ENCODE measurements at places on chromosomes 2 and 18.

DNA sequence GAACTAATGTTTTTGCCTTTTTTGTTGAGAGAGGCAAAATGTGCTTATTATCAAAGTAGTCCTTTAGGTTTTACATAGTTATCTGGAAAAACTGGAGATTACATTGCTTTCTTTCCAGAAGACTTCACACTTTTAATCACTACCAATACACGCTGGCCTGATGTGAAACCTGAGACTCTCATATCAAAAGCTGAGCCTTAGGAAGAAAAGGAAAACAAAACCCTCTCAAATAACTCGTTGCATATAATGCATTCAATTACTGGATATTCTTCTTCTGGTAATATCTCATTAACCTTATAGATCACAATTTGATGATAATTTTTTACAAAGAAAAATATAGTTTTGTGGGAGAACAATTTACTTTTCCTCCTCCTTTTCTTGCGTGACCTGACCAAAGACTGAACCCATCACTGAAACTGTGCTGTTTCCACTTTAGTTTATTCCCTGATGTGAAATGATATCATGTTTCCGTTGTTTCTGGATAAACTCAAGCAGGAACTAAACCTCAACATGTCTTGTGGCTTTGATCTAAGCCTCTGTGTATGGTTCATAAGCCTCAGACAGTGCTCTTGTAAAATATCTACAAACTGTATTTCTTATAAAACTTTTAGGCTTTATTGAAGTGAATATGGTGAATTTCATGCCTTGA, 332.4 kb downstream of the GULP1 start:
- DNase-seq: no peak

GRCh38 chr2:64114063-64114911, 29.9 kb downstream of the PELI1 start:
- no peak for DNase-seq

GRCh38 chr2:167681234-167682015, 566.0 kb downstream of the STK39 start:
- no peak for DNase-seq

- DNase-seq: no peak
Observed at GRCh38 chr2:74252862-74253261, 54.4 kb downstream of the MTHFD2 start.

DNA sequence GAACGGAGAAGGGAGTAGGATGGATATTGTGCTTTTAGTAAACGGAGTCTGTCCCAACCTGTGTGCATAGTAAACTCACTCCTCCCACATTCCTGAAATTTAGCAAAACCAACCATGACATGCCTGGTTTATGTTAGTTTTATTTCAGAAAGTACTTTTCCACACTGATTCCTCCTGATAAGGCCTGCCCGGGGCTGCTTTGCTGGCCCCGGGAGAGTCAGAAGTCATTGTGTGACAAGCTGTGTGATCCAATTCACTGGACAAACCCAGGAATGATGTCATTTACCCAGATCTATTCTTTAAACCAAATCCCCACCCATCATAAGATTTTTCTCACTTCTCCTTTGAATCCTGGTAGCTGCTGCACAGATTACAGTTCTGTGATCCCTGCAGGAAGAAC, 109.0 kb downstream of the SETBP1 start:
- DNase-seq: no peak

- DNase-seq: no peak
Observed at GRCh38 chr2:65622951-65623535, 190.6 kb upstream of the SPRED2 start.

DNA sequence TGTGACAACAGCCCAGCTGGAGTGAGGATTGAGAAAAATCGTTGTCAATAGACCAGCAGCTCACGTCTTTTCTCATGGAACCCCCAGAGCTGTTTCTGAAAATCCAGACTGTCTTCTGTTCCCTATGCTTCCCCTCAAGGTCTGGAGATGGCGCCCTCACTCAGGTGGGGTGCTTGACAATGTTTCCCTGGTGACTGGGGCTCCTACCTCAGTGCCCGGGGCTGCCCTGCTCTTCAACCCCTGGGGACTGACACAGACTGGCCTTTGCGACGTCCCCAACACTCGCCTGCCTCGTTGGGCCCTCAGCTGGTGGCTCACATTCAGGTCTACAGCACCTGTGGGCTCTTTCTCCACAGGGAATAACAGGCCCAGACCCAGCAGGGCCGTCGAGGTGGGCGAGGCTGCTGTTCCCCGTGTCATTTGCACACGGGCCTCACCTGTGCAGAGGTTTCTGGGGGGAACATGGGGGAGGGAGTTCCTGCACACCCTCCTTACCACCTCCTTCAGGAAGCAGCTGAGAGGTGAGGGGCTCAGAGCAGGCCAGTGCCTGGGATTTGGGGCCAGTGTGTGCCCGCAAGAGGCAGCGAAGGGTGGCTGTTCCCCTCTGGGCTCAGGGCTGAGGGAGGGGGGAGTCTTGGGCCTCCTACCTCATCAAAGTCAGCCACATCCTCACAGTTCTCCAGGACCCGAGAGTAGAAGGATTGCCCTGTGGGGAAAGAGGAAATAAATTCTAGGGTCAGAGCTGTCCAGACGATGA, 59.3 kb upstream of the OTOF start:
- no peak for DNase-seq

GRCh38 chr2:62265106-62265505, 69.2 kb downstream of the B3GNT2 start:
- DNase-seq: no peak

GRCh38 chr2:72916743-72917137, 579 bp upstream of the EMX1 start:
- no peak for DNase-seq

DNA sequence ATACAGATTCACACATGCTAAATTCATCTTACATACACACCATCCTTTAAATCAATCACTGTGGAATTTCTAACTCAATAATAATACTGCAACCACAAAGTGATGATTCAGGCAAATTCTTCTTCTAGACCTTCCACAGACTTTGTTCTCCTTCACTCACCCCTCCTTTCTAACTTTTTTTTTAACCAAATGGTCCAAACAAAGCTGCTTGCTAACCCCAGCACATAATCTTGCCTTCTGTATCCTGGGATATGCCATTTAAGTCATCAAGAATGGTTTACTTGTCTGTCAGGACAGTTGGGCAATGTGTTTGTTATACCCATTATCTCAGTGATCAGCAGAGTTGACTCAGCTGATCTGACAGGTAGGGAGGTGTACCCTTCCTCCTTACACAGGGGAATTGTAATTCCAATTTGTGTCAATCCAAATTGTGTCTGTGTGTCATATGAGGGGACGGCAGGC, 10.0 kb downstream of the SLC40A1 start:
- DNase-seq: no peak

- DNase-seq: no peak
Observed at GRCh38 chr2:176392249-176392648, 123.0 kb downstream of the MTX2 start.

- no peak for DNase-seq
Observed at GRCh38 chr2:75807992-75808391, 97.3 kb upstream of the GCFC2 start.

DNA sequence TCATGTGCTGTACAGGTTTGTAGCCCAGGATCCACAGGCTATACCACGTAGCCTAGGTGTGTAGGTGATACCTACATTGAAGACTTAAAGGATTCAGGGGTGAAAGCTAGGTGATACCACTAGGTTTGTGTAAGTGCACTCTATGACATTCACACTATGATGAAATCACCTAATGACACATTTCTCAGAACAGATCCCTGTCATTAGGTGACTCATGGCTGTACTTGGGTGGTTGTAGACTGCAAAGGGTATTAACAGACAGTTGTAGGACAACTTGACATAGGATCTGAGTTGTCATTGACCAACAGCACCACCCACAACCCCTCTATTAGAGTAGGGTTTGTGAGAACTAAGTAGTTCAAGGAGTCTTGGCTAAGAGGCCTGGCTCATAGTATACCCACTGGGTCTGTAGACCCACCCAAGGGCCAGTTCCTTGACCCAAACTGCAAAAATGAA, 27.7 kb upstream of the SMCHD1 start:
- peak; percentile 25 for DNase-seq

- no peak for DNase-seq
Observed at GRCh38 chr2:129777762-129778583, 201.5 kb upstream of the RAB6C start.

GRCh38 chr2:59575191-59575590, 978.3 kb downstream of the BCL11A start:
- no peak for DNase-seq

DNA sequence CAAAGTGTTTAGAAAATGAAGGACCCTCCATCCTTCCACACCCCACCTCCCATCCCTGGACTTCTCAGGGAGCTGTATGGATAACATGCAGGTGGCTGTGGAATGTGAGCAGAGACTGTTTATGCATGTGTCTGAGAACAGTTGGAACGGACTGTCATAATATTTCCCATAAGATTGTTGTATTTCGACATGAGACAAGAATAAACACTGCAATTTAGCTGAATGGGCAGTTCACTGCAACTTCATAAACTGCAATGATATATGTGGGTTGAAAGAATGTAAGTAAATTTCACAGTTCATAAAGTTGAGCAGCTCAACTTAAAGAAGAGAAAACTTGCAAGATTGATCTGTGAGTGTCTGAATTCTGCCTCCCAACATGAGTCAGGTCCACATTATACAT, 74.6 kb downstream of the MEP1B start:
- DNase-seq: no peak

DNA sequence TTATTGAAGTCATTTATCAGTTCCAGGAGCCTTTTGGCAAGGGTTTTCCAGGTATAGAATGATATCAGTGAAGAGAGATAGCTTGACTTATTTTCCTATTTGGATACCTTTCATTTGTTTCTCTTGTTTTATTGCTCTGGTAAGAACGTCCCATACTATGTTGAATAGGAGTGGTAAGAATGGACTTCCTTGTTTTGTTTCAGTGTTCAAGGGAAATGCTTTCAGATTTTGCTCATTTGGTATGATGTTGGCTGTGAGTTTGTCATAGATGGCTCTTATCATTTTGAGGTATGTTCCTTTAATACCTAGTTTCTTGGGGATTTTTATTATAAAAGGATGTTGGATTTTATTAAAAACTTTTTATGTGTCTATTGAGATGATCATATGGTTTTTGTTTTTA, 87.1 kb upstream of the EPAS1 start:
- no peak for DNase-seq

- DNase-seq: no peak
Observed at GRCh38 chr2:173578404-173579107, 223.9 kb downstream of the CDCA7 start.

- DNase-seq: no peak
Observed at GRCh38 chr18:3873698-3874097, 423.7 kb downstream of the TGIF1 start.

GRCh38 chr18:67875944-67876343, 359.4 kb upstream of the DSEL start:
- no peak for DNase-seq

DNA sequence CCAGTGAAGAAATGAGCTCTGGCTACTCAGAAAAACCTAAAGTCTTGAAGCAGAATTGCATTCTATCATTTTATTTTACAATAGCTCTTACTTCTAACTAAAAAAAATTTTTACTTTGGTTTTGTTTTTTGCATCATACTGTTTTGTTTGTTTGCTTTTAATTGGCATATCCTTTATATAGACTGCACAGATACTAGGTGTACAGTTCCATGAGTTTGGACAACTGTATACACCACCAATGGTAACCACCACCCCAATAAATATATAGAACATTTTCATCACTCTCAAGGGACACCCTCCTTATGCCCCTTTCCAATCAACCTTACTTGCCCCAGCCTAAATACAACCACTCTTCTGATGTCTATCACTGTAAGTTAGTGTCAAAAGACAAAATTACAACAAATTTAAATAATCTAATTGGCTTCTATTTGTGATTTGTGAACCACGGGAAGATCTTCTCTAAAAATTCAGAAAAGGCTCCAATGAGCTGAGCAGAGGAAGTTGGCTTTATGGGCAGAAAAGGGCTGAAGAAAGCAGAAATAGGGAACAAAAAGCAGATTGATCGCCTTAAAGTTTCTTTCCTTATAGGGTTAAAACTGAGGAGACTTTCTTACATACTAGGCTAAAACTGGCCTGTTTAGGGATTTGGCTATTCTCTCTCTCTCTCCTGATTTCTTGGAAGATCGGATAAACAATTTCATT, 22.2 kb upstream of the SOS1 start:
- DNase-seq: no peak

- DNase-seq: no peak
Observed at GRCh38 chr18:28086670-28087552, 90.0 kb downstream of the CDH2 start.

DNA sequence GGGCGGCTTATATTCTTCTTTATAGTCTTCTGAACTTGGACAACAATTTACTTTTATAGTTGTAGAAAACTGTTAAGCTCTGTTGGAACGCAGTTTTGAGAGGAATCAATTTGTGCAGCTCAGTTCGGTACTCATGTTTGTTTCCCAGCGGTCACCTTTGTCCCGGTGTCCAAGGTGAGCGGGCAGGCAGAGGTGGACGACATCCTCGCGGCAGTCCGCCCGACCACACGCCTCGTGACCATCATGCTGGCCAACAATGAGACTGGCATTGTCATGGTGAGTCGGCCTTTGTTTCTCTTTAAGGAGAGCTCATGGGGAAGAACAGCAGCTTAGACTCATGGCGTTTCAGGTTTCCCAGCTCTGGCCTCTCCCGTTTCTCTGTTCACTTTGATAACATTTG, 18.6 kb upstream of the ESPNL start:
- no peak for DNase-seq

GRCh38 chr2:234488913-234489451, 7.9 kb downstream of the ARL4C start:
- DNase-seq: peak; percentile 66

GRCh38 chr2:158034198-158034866, 67.3 kb upstream of the UPP2 start:
- no peak for DNase-seq

- no peak for DNase-seq
Observed at GRCh38 chr2:120845277-120845676, 109.6 kb downstream of the GLI2 start.

DNA sequence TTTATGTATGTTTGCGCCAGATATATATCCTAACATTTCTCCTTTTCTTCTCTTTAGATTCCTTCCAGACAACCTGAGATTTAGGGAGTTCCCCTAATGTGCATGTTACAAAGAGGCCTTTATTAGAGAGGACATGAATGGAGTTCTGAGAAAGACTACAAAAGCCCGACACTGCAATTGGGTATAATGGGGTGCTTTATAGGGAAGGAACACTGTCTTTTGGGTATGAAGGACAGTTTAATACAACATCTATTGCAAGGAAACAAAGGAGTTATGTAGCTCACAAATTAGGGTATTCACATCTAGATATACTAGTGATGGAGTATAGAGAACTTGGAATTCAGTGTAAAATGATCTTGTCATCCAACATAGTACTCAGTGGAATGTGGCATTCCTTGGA, 383.8 kb downstream of the FIGN start:
- no peak for DNase-seq

GRCh38 chr2:56540916-56541315, 357.1 kb downstream of the CCDC85A start:
- no peak for DNase-seq

- no peak for DNase-seq
Observed at GRCh38 chr2:60423505-60423904, 129.9 kb downstream of the BCL11A start.

DNA sequence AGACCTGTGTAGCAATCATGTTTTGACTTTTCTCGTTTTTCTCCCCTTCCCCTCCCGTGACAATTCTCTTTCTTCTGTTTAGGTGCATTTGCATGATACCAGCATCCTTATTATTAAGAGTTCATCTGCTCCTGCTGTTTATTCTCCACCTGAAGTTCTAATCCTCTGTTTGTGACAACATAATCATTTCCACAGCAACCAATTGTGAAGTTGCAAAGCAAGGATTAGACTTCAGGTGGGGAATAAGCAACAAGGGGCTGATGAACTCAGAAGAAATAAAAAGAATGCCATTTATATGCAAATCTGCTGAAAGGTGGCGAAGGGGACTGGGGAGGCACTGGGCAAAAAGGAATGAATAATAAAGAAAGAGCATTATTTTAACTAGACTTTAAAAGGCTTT, 124.8 kb upstream of the LINC00305 start:
- DNase-seq: no peak
